ENCODE measurements at places on chromosomes 2 and 18. TPM values are rescaled to one million over a fixed set of nuclear protein-coding genes. Genes with fewer than 3 reads are reported as not detected.

DNA sequence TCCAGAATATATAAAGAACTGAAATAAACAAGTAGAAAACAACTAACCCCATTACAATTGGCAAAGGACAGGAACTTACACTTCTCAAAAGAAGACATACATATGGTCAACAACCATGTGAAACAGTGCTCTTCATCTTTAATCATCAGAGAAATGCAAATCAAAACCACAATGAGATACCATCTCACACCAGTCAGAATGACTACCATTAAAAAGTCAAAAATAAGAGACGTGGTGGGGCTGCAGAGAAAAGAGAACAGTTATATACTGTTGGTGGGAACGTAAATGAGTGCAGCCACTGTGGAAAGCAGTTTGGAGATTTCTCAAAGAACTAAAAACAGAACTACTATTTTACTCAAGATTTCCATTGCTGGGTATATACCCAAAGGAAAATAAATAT lies 1696.3 kb upstream of the TMEFF2 start:
- no peak for DNase-seq

DNA sequence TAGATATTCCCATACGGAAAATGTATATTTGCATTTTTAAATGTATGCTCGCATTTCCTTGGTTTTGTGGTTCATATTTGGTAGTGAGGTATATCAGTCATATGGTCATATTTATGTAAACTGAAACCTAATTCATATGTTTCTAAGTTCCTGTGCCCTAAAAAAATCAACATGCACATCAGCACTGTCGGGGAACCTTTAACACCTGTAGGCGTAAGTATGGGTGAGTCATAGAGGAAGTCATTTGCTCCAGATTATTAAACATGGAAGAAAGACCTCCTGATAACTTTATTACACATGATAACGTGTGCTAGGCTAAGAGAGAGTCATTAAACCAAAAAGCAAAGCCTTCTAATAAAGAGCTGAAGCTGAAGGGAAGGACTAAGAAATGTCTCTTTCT lies 437.7 kb downstream of the NRXN1 start:
- DNase-seq, result no peak

- DNase-seq, result no peak
Measured at GRCh38 chr18:48855422-48856377, 95.1 kb downstream of the SMAD7 start.

Gene DSG3
- 1.2 TPM for total RNA-seq

Gene CABLES1
- total RNA-seq, result 36.8 TPM

Gene PLEKHM3
- 11.3 TPM for total RNA-seq

Gene IGFBP5
- total RNA-seq, result 628 TPM

Gene TRIM43
- not detected for total RNA-seq

All from stomach (tissue), 19 donors.